ENCODE measurements at places on chromosomes 16 and 17.

- DNase-seq: no peak
These were observed 621.7 kb upstream of the CDH11 start for GRCh38 chr16:65743558-65743957.

- no peak for DNase-seq
These were observed 5.4 kb downstream of the C17orf99 start for GRCh38 chr17:78151514-78152008.

GRCh38 chr17:60253048-60253447, 103.3 kb downstream of the CA4 start:
- DNase-seq: no peak

- peak; percentile 41 for DNase-seq
These were observed 42.8 kb upstream of the FOXF1 start for GRCh38 chr16:86467490-86467889.

GRCh38 chr16:80350061-80350460, 190.7 kb upstream of the DYNLRB2 start:
- no peak for DNase-seq

DNA sequence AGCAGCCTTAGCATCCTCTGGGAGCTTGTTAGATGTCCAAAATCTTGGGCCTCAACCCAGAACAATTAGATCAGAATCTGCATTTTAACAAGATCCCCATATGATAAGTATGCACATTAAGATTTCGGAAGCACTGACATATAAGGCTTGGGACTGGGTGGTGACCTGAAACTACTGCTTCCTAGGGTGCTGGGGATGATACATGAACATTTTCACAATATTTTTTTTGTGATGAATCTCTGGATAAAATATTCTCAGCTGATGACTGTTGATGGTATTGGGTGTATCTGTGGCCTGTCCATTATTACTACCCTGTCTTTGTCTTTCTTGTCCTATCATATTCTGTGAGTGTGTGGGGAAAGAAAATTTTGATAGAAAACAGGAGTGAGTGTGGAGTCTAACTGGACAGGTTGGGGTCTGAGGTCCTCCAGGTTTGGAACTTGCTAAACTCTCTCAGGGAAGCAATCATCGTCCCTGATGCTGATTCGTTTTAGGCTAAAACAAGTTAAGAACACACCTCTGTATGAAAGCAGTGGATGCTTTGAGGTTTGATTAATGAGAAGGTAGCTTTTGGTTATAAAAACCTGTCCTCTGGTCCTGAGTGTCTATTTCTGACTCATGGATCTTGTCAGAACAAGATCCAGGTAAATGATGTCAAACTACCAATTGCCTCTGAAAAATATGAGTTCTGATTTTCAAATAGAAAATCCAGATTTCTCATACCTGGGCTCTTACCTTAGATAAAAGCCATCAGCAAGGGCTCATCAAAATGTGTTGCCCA, 23.2 kb downstream of the KRT23 start:
- no peak for DNase-seq

DNA sequence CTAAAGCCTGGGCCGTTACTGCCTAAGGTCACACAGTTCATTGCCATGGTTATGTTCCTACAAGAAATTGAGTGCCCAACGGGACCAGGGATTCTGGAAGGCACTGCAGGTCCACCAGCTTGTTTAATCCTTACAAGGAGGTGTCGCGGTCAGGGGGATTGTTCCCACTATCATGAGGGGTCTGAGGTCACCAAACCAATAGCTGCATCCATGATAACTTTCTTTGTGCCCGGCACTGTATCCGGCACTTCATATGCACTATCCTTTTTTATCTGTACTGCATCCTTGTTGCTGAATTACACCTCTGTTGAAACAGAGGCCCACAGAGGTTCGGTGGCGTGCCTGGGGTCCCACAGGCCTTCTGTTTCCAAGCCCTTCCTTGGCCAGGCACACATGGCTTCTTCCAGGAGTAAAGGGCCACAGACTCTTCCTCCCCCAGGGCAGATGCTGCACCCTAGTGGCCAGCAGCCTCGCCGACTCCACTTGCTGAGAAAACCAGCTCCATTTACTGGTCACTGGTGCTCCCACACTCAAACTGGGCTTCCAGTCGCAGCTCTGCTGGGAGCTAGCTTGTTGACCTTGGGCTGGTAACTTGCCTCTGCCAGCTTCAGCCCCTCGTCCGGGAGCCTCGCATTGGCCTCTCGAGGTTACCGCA, 82.0 kb upstream of the PLCG2 start:
- DNase-seq: no peak

- DNase-seq: no peak
These were observed 852.1 kb downstream of the CDH11 start for GRCh38 chr16:64269756-64270155.

DNA sequence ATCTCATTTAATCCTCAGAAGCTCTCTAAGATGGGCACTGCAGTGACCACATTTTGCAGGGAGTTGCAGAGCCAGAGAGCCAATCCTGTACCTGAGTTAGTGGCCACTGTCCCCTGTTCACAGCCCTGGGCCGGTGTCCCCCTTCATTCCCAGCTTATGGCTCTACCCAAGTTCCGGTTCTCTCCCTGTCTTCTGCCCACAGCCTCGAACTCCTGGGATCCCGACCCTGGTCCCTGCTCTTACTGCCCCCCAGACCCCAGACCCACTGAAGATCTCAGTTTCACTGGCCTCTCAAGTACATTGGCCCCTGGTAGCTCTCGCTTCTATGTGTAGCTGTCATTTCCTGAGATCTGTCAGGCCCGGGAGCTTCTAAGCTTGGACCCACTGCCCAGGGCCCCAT, 12.2 kb downstream of the ASGR2 start:
- no peak for DNase-seq

- peak; percentile 71 for DNase-seq
These were observed at the start of gene CHRNB1 for GRCh38 chr17:7444682-7445618. Gene CHRNB1 (plus strand): TSS chr17:7445061. CDS start chr17:7445128, 67 bp downstream.

DNA sequence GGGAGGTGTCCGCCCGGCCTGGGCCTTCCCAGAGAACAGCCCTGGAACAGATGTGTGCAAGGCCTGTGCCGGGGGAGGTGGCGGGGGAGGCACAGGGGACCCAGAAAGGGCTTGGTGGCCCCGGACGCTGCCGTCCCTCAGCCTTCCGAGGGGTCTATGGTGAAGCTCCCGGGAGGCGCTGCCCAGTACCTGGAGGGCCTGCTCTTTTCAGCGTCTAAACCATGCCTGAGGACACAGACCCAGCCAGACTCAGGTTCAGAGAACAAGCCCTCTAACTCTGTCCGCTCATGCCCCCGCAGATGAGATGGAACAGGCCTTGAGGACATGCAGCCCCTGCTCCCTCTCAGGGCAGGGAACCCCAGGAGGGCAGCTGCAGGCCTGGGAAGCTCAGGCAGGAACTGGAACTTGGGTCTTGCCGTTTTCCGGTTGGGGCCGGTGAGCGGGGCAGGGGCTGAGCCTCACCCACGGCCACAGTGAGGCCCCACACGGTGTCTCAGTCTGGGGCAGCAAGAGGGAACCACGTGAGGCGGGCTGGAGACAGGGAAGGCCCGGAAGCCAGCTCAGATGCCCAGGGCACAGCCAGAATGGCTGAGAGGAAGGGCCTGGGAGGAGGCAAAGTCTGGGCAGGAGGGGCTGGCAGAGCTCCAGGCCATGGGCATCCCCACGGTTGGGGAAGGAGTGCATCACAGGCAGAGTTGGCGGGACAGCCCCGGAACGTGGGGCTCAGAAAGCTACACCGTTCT, 12.5 kb downstream of the SLC16A3 start:
- peak; percentile 50 for DNase-seq

DNA sequence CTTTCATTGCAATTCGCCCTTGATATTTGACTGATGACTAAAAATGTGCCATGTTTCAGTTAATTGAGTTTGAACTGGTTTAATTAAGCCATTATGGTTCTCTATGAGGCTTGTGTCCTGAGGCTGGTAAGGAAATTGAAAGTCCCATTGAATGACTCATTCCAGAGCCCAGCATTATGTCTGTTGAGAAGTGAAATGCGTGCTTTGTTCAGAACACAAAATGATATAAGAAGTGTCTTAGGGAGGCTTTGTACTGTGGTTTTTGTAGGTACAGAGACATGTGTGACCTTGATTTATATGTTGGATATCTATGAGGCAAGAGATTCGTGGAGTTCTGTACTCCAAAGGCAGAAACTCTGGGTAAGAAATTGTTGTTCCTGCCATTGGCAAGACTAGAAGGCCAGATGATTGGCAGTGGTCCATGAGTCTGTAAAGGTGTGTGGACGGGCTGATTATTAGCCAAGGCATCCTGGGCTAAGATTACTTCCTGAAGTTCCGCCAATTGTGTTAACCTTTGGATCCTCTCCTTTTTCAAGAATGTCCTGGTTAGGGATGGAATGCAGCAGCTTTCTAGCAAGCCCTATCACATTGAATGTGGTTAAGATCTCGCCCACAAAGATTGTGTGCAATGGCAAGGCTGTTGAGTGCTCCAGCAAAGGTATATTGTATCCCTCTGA, 103.7 kb downstream of the NPIPB5 start:
- no peak for DNase-seq

DNA sequence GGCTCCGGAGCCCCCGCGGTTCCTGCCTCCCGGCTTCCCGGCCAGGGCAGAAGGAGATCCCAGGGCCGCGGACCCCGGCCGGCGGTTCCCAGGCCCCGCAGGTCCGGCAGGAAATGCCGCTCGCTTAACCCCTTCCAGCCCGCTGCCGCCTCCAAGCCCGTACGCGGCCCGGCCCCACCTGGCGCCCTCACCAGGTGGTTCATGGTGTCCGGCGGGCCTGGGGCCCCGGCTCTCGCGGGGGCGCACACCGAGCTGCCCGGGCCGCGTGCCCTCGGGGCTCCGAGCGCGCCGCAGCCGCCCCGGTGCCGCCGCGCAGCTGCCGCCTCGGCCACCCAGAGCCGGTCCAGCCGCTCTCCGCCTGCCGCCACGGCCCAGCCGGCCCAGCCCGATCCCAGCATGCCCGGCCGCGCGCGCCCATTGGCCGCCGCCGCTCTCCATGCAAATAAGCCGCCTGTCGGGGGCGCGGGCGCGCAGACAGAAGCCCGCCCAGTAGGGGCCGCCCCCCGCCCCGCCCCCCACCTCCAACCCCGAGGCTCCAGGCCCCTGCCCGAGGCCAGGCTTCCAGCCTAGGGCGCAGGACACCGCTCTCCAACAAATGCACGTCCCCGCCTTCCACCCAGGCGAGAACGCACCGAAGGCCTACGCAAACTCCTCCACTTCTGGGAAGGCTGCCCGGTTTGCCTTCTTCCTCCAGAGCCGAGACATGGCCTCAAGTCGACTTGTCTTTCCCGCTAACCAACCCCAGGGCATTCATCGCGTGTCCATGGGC, at the start of gene BCAR1:
BCAR1 (minus strand) TSS at position 345 of the 769 bp plus-strand sequence; CDS start at position 203, 142 bp downstream.
- peak; percentile 95 for DNase-seq

- no peak for DNase-seq
These were observed 26.4 kb downstream of the EEF2K start for GRCh38 chr16:22232277-22233036.

DNA sequence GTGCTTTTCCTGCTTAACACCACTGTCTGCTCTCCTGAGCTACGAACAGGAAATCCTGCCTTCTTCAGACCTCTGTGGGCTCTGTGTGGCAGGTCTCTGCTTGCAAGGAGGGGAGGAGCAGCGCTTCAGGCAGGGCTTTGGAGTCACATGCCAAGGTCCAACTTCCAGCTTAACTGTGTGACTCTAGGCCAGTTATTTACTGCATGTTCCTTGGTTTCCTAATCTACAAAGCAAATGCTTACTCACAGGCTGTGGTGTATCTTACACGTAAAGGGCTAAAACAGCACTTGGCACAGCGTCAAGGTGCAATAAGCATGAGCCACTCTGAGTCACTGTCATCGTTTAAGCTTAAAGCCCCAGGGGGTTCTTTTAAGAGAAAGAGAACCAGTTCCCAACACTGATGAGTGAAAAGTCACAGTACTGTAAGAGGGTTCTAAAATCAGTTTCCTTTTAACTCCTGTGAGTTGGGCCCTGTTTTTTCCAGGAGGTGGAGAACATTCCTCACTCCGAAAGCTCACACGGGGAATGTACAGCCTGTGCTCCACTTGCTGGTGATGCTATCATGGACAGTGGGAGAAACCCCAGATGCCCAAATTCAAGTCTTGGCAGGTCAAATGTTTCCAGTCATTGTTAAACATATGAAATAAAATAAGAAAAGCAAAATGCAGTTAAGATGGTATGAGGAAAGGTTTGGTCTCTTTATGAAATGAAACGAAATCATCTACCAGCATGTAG, 54.1 kb upstream of the BCAR1 start:
- DNase-seq: no peak

DNA sequence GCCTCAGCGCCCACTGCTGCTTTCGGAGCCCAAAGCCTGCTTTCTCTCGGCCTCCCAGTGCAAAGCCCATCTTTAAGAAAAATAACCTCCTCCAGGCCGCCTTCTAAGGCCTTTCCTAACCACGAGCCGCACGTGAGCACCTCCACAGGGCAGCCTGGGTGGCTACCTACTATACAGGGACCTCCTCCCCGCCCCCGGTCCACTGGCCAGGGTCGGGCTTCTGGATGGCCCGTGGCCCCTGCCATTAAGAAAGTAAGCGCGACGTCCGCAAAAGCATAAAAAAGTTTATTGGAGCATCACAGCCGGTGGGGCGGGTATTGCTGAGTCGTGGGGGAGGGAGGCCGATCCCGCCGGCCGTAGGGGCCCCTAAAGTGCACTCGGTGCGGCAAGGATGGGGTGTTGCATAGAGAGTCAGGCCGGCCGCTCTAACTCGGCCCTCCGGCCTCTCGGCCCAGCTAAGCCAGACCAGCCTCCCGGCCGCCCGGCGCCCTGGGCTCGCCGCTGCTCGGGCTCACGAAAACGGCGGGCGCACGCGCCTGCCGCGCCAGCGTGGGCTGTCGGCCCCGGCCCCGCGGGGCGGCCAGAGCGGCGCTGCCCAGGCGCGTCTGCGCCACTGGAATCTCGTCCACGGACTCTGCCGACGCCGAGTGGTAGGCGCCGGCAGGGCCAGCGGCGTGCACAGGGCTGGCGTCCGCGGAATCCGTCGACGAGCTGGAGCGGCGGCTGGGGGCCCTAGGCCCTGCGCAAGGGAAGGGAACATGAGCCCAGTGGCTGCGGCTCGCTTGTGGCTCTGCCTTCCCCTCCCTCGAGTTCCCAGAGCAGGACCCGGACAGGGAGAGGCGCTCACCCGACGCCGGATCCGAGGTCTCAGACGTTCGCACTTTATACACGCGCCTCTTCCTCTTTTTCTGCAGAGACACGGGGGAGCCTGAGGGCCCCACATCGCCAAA, 1.1 kb upstream of the TPPP3 start:
- DNase-seq: no peak

GRCh38 chr17:54937426-54937825, 31.0 kb downstream of the COX11 start:
- no peak for DNase-seq

DNA sequence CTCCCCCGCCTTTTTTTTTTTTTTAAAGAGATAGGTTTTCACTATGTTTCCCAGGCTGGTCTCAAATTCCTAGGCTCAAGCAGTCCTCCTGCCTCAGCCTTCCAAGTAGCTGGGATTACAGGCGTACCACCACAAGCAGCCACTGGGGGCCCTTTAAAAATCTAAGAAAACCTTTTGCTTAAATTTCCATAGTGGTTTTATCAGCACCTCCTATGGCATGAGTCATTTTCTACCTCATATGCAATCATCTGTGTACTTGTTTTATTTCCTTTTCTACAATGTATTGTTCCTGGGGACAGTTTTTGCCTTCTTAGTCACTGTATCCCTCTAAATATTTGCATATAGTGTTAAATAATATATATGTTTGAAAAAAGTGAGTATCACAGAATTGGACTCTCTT, 29.2 kb downstream of the GNA13 start:
- no peak for DNase-seq
